ENCODE measurements at places on chromosomes 6 and 20.

DNA sequence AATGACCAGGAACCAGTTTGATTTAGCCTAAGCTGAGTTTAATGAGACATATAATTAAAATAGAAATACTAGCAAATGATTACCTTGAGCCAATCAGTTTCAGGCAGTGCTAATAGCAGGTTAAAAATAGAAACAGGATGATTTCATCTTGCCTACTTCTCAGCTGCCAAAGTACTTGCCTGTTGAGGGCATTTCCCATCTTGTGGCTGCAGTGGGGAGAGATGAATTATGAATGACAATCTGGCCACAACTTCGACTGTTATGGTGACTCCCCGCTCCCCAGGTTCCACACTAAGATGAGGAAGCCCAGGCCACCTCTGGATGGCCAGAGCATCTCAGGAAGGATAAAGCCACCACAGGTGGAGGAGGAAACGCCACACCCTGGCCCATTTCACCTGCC lies 31.3 kb downstream of the MBOAT1 start:
- DNase-seq: no peak

DNA sequence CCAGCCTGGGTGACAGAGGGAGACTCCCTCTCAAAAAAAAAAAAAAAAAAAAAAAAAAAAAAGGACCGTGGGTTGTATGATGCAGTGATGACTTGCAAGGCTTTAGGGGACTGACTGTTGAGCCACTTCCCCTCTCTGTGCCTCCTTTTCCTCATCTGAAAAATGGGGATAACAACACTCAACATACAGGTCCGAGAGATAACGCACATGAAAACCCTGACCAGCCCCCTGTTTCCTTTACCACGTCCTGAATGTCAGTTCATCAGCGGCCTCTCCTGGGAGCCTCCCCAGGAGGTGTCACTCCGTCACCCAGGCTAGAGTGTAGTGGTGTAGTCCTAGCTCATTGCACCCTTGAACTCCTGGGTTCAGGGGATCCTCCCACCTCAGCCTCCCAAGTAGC lies 3.9 kb downstream of the SLA2 start:
- DNase-seq: no peak

GRCh38 chr6:21754891-21755290 lies 161.3 kb downstream of the SOX4 start:
- no peak for DNase-seq

GRCh38 chr20:51175724-51176123 lies 152.8 kb upstream of the KCNG1 start:
- no peak for DNase-seq

- no peak for DNase-seq
Observed at GRCh38 chr6:139882977-139883728, 508.7 kb upstream of the CITED2 start.

GRCh38 chr20:40584130-40584809 lies 104.8 kb downstream of the MAFB start:
- DNase-seq: no peak

GRCh38 chr20:61958773-61959700 lies 106.6 kb downstream of the TAF4 start:
- DNase-seq: no peak

DNA sequence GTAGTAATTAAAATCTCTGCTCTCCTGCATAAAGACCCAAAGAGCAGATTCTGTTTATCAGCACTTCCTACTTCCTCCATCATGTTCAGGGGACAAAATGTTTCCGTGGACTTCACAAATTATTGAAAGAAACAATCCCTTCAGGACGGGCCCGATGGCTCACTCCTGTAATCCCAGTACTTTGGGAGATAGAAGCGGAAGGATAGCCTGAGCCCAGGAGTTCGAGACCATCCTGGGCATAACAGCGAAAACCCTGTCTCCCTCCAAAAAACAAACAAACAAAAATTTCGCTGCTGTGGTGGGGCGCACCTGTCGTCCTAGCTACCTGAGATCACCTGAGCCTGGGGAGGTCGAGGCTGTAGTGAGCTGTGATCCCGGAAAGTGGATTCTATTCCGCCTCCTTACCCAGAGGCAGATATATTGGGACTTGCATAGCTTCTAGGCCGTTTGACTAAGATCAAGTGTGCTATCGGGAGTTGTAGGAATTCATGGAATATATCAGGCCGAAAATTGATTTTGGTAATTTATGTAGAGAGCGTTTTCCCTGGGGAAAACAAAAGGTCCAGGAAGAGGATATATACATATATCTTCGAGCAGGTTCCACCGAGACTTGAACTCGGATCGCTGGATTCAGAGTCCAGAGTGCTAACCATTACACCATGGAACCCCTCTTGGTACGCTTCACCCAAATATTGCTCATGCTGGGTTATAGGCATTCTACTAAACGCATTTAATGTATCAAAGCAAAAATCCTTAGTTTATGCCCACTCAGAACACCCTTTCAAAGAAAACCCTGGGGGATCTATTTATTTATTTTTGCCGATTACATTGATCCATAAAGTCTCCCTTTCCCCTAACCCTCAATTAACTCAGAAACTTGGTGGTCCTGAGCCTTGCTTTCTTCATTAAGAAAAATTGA lies 74.5 kb upstream of the ZNF184 start:
- DNase-seq: no peak

- DNase-seq: no peak
Observed at GRCh38 chr6:36492621-36493020, 49.8 kb downstream of the KCTD20 start.

DNA sequence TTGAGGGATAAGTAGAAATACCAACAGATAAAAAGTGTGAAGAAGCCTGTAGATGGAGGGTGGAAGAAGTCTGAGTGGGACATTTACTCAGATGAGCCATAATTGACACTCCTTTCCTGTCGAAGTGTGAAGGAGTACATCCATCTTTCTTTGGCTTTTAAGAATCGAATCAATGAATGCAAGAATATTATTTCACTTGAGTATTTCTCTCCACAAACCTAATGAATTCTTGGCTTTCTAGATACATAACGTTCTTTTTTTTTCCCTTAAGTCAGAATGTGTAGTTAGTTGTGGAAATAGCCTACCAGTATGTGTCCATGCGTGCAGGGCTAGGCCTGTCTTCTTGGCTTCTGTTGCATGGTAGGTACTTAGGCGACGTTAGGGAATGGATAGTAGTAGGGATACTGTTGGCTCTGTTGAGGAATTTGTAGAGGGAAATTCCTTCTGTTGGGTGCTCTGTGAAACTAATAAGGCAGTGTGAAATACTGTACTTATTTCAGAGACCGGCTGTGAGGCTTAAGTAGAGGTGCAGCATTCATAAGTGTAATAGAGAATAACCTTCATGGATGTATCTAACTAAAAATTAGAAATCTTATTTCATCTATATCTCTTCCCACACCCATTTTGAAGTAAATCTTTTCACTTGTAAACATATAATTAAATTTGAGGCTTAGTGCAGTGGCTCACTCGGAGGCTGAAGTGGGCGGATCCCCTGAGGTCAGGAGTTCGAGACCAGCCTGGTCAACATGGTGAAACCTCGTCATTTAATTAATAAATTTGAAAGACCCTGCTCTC lies 1.5 kb downstream of the RPS18 start:
- DNase-seq: no peak

DNA sequence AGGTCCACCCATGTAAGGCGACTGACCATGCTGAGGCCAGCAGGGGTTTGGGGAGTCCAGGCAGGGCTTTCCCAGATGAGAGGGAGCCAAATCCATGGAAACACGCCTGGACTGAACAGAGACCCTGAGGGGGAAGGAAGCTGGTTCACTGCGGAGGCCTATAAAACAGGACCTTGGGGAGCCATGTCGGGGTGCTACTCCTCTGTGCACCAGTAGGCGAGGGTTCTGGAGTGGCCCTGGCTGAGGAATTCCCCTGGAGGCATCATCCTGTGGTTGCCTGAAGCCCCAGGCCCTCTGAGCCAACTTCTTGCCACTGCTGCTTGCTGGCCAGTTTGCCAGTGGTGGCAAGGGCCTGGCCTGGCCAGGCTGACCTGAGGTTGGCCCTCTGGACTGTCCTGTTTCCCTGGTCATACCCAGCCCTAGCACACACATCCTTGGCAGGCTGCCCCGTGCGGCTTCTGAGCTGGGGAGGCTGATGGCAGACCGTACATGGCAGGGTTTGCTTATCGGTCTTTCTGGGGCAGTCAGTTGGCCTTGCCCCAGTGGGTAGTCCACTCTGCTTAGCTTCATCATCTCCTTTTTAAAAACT lies 2.2 kb upstream of the LRRN4 start:
- DNase-seq: no peak

- DNase-seq: no peak
Observed at GRCh38 chr6:156347656-156348055, 429.5 kb upstream of the ARID1B start.

- no peak for DNase-seq
Observed at GRCh38 chr20:38804221-38804620, 1.3 kb upstream of the PPP1R16B start.

DNA sequence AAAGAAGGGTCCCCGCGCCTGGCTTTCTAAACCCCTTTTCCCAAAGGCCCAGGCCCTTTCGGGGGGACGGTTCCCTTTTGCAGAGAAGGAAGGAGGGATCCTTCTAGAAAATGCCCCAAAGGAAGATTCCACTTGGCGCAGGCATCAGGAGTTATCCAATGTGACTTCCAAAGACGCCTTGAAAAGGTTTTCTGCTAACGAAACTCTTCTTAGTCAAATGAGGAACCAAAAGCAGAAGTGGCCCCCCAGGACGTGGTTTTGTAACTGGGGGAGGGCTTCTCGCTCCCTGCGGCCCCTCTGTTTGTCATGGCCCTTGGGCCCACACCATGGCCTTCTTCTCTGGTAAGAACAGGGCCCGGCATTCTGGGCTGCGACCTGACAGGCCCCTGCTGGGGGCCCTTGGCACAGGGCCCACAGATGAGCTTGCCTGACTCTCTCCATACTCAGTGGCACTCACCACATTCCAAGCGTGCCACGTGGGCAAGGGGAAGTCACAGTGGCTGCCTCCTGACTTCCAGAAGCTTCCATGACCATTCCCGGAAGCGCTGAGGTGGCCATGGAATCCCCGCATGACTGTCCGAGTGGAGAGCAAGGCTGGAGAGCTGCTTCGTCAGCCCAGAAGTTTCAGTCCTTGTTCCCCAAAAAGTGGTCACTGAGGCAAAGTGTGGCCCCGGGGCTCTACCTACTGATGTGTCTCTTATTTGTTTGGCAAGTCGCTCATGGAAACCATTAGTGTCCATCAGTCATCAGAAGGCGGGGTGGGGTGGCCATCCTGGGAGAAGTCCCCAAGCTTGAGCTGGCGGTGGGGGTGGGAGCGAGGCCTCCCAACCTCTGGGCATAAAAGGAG lies 834 bp upstream of the CTSZ start:
- no peak for DNase-seq

DNA sequence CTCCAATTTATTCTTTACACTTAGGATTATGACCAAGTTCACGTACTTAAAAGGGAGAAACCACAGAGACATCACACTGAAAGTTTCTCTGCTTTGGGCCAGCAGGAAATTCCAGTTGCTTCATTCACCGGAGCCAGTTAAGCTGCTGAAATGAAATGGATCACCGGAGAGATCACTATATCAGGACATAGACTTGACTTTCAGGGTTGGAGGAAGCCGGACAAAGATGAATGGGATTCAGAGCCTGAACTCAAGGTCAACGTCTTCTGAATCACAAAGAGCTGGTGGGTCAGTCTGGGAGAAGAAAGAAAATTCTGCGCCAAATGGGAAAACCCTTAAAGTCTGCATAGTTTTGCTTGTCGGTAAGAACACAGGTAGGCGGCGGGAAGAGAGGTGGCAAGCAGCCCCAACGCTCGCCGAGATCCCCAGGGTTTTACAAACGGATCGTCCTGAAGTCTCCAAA lies 81.9 kb upstream of the CCDC28A start:
- DNase-seq: peak; percentile 39

GRCh38 chr6:139917951-139918630 lies 543.6 kb upstream of the CITED2 start:
- no peak for DNase-seq

DNA sequence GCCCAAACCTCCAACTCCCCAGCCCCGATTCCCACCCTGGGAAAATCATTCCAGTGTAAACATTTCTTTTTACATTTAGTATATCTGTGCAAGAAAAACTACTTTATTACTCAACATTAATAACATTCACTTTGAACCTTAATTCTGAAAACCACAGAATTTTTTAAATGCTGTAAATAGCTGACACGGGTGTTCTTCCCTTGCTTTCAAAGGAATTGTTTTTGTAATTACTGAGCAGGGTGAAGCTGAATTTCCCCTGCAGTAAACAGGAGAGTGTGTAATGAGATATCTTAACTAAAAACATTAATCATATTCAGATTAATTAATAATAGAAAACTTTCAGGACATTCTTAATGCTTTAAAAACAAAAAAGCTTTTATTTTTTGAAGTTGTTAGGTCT lies 99.3 kb upstream of the CITED2 start:
- DNase-seq: no peak

- no peak for DNase-seq
Observed at GRCh38 chr6:71721642-71722041, 164.7 kb upstream of the RIMS1 start.

DNA sequence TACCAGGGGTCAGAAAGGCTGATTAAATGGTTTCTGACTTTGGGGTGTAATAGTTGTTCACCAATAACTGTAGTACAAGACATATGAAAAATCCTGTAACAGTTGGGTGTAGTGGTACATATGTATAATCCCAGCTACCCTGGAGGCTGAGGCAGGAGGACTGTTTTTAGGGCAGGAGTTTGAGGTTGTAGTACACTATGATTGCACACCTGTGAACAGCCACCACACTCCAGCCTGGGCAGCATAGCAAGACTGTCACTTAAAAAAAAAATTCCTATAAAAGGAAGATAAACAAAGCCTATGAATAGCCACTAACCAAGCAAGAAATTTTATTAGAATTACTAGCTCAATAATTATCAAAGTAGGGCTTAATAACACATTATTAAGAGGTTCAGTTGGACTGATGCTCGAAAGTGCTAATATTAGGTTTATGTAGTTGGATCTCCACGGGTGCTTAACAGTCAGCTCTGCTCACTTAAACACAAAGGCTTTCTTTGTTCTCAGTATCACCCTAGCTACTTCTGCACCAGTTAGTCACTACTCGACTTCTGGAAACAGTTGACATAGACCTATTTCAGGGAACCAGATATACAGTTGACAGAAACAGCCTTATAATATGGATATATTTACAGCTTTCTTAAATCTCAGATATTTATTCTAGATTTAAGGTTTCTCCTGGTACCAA lies 113.0 kb downstream of the MTFR2 start:
- DNase-seq: no peak

DNA sequence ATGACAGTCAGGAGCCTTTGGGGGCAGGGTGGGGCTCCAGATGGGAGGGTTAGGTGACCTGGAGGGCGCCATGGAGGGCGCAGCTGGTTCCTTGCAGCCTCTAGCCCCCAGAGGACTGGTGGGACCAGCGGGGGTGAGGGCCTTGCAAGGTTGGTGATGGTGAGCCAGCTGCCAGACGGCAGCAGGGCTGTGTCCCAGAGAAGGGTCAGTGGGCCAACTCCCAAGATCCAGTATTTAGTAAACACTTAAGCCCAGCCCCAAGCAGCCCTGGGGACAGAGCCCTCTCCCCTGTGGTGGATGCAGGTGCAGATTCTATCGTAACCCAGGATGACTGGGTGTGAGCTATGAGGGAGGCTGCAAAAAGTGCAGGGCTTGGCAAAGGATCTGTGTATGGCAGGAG lies 201.5 kb upstream of the RNF24 start:
- no peak for DNase-seq

Measured in renal pelvis (tissue), 12 donors.